Activated CD4-positive, alpha-beta T cell treated with anti-CD3 and anti-CD28 coated beads, Interleukin-2, amount 50 U/mL, for 4 hours (primary cell): ENCODE measurements at places on chromosomes 12 and 14.

- no peak for DNase-seq
Observed at GRCh38 chr12:57733928-57734327, 4.6 kb downstream of the AGAP2 start.

GRCh38 chr12:93128332-93128707 lies 199.2 kb upstream of the EEA1 start:
- DNase-seq = no peak

GRCh38 chr12:56040151-56040550 lies 1.6 kb upstream of the RPS26 start:
- DNase-seq = no peak

DNA sequence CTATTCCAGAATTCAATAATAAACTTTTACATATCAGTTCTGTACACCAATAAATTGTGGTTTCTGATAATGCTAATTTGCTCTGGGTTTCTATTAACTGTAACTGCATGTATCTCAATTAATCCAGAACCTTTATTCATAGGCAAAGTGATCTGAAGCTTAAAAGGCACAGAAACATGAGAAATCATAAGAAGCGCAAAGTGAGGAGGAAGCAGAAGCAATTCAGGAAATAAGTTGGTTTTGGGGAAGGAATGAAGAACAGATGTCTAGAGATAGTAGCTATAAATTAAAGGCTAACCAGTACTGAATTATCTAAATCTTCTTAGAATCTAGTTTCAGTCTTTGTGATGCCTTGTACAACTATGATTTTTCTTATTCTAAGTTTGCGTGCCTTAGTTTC lies 24.6 kb downstream of the KERA start:
- DNase-seq = no peak

DNA sequence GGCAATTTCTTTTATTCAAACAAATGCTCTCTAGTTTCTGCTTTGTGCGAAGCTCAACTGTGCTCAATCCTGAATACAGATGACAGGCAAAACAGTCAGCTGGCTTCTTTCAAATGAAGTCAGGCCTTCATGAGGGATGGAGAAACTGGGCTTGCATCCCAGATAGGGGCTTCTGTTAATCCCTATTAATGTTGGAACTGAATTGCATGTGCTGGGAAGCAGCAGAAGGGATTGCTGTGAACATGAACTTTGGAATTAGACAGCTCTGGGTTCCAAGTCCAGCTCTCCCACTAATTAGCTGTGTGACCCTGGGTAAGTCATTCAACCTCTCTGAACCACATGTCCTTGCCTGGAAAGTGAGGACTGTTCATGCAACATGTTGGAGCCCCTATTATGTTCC lies 21.1 kb upstream of the CORO1C start:
- no peak for DNase-seq
